ENCODE measurements at places on chromosomes 2 and 18.

GRCh38 chr2:220703279-220703678 lies 868.8 kb downstream of the EPHA4 start:
- no peak for DNase-seq

DNA sequence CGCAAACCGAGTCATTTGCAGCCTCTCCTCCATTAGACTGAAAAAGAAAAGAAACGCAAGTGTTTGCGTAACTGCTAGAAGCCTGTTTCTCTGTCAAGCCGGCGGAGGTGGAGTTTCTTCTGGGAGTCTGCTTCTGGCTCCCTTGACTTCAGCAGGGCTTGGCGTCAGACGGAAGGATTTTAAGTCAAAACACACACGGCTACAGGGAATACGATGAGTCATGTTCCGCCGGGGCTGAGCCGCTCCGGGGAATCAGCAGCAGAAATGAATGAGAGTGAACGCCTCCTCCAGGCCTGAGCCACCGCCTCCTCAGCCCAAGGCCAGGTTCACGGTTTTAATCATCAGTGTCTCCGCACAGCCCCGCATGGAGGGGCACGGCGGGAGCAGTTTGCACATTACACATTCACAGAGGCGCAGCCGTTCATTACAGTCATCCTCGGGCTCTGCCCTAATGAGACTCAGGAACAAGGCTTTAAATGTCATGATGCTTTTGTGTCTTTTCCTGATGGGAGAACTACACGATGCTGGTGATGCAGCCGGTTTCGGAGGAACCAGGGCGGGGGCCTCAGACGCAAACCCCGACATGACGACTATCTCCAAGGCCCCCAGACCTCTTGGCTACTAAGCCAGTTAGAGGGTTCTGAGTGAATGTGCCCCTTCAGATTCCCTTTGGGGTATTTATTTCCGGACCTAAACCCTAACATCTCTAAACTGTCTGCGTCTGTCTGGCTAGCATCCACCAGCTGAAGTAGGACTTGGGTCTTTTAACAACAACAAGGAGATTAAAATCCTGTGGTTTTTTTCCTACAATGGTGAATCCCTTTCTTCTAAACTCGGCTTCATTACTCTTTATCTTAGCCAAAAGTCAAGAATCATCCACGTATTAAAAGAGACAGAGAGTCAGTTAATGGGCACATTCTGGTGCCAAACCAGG lies 11.1 kb upstream of the SCG2 start:
- DNase-seq, result peak; percentile 75

- DNase-seq, result no peak
These were observed 78.0 kb upstream of the NFATC1 start for GRCh38 chr18:79317703-79318102.

DNA sequence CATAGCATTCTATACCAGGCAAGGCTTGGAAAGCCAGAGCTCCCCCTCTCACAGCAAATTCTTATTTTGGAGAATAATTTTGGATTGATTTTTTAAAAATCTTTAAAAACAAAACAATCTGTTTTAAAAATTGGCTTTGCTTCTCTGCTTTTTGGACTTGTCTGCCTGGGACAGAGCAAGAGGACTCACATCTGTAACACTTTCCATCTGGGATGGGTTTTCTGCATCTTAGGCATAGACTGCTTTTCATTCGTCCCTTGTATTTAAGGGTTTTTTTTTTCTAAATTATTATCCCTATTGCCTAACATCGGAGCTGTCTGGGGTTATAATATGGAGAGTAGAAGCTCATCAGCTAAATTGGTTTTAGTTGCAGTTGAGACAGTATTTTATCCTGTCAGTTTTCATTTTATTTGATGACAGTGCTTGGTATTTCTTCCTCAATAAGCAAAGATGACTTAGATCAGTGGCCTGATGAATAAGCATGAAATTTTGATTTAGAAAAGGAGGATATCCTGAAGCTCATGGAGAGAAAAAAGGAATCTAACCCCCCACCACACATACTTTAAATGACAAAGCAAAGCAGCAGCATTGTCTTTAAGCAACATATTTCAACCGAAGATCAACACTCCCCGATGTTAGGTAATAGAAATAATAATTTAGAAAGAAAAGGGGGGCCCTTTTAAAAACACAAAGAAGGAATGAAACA lies 2.3 kb upstream of the FZD7 start:
- DNase-seq, result no peak

GRCh38 chr18:5611221-5611620 lies 67.4 kb upstream of the EPB41L3 start:
- DNase-seq, result no peak

DNA sequence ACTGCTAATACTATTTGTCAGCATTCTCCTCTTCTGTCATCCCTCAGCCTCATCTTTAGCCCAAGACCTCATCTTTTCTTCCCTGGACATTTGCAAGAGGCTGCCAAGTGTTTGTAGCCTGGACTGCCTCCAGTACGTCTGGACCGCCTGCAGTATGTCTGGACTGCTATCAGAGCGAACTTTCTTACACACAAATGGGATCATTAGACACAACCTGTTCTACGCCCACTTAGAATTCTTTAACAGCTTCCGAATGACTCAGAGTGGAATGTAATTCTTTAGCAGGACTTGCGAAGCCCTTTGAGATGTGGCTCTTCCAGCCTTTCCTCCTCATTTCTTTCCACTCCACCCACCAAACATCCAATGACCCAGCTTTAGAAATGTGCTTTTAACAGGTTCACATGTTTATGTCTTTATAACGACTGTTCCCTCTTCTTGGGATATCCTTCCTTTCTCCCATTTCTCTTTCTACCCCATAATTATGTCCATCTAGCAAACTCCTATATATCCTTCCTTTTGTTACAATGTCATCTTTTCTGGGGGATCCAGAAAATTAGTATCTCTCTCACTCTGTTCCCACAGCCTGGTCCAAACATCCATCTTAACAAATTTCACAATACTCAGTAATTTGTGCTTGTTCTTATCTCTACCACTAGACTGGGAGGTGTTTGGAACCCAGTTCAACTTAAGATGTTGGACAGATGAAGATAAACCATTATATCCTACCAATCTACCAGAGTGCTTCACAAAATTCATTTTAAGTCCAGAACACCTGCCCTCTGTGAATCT lies 171.3 kb upstream of the PGAP1 start:
- peak; percentile 66 for DNase-seq

DNA sequence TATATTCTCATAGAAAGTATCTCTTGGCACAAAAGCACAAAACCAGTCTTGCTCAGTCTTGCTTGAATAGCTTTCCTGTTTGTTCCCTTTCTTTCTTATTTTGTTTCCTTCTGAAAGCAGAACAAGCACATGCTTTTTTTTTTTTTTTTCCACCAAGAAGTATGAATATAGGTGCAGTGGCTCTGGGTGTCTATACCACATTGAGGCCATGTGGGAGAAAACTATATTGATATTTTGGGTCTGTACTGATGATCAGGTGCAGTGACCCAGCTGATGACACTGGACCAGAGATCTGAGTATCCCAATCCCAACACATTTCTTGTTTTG lies 28.7 kb downstream of the GEMIN6 start:
- no peak for DNase-seq

GRCh38 chr2:235769046-235769445 lies 275.2 kb downstream of the AGAP1 start:
- DNase-seq, result no peak

- DNase-seq, result no peak
These were observed 165.3 kb downstream of the ATAD2B start for GRCh38 chr2:23761638-23762037.

GRCh38 chr2:57892920-57893319 lies 153.7 kb upstream of the VRK2 start:
- no peak for DNase-seq

DNA sequence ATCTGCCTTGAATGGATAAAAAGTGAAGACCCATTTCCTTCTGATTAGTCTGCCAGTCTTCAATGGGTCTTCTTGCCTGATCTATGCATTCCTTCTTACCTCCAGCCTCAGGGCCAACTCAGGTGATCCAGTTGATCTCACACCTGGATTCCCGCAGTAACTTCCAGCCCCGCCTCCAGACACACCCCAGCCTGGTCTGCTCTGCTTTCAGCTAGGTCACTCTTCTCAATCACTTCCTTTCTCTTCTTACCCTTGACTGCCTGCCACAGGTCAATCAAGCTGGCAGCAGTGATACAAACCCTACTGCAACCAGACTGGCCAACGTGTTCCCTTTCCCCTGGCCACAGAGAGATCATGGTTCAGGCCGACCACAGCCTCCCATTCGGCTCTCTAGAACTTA lies 263.6 kb downstream of the ZNF516 start:
- DNase-seq, result no peak

DNA sequence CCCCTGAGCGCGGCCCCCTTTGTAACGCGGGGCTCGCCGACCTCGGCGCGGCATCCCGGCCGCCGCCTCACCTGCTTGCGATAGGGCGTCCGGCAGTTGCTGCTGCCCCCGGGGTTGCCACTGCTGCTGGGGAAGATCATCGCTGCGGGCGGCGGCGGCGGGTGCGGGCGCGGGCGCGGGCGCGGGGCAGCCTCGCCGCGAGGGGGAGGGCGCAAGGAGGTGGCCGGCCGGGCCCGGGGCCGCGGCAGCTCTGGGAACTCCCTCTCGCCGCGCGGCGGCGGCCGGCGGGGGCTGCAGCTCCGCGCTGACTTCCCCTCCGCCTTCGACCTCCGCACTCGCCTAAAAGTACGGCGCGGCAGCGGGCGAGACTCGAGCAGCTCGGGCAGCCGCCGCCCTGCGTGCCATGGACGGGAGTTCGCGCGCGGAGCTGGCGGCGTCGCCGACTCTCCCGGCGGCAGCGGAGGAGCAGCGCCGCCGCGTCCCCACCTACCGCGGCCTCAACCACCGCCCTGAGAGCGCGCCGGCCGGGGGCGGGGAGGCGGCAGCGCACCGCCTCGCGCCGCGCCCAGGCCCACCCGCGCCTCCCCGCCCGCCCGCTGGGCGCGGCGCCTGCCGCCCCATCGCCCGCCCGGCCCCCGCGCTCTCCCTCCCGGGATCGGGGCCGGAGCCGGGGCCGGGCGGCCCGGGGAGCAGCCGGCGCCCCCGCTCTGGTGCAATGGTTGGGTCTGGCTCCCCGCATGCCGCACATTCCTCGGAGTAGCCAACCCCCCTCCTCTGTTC lies 86.0 kb downstream of the RBMS1 start:
- peak; percentile 82 for DNase-seq

- no peak for DNase-seq
These were observed 8.0 kb upstream of the MBP start for GRCh38 chr18:77140439-77141109.

DNA sequence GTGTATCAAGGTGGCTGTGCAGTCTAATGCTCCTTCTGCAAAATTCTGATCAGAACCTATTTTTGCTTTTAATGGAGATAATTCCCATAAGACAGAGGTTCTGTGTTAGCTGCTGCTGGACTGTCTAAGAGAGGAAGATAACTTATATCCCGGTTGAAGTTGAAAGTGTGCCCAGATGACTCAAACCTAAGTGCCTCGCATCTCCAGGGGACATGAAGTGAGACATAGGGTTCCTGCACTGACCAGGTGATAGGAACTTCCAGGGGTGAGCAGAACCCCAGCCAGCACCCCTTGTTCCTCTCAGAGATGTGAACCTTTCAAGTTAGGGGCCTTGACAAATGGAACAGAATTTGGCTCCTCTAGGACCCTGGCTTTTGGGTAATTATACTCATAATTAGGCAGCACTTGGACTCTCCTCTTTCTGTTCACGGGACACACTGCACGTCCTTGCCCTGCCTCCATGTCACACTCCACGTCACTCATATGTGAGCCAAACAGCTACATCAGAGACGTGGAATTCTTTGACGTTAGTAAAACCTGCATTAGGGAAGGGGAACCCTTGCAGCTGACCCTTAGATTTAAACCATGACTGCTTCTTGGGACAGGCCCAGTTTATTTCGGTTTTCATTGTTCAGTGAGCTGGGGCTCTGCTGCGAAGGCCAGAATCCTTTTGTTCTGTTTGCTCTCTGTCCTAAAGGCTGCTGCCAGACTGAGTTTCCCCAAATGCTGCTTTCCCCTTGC lies 104.5 kb upstream of the ALPP start:
- DNase-seq, result no peak

DNA sequence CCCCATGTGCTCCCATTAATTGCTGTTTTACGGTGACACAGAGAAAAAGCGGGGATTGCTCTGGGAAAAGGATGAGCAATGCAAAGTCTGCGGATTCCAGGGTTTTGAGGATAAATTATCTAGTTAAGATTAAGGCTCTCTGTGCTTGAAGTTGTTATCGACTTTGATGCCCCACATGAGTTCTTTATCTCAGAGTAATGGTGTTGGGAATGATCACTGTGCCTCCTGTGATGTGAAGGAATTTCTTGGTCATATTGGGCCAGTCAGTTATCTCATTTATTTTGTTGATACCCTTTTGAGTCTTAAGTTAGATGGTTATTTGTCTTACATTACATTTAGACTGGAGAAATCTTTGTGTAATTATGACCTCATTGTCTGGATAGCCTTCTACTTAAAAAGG lies 184.6 kb upstream of the MEX3C start:
- DNase-seq, result no peak

DNA sequence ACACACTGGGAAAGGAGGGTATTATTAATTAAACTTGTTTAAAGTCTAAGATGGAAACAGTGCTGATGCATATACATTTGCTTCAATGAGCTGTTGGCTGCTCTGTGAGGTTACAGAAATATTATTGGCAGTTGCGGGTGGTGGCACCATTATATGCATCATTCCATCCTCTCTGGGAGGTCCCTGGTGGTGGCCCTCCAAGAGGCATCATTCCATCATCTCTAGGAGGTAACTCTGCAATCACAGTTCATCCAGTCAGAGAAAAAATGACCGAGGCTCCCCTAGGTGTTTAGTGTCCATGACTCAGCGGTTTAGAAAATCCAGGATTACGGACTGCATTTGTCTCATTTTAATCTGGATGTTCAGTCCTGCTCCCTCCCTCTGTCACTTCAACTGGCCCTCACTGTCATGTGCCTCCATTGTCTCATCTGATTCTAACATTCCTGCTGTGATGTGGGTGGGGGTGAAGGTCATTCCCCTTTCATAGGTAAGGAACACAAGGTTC lies 15.4 kb downstream of the AFF3 start:
- no peak for DNase-seq

DNA sequence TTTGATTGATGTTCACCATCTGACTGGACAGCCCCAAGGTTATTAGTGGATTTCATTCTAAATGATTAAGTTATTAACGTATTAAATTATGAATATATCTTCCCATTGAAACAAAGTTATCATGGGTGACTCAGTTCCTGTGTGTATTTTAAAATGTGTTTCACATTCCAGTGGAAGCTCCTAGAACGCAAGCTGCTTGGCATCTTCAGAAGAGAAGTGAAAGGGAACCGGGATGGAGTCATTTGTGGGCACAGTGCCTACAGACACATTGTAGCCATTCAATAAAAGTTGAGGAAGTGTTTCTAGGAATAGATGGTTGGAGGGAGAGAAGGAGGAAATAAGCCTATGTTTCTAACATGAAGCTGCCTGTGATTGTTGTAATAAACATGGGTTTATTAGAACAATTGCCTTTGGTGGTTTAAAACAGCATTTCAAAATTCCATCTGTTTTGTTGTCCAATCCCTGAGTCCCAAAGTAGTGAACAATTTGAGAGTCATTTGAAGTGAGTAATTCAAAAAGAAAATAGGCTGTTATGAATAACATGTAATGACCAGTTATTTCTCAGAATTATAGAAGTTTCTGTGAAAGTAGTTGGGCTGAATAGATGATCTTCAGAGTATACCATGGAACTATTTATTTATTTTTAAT lies 143.5 kb downstream of the PKP4 start:
- no peak for DNase-seq

Data from right forelimb (tissue), 1 donor.